ENCODE measurements at places on chromosomes 6 and 20.

DNA sequence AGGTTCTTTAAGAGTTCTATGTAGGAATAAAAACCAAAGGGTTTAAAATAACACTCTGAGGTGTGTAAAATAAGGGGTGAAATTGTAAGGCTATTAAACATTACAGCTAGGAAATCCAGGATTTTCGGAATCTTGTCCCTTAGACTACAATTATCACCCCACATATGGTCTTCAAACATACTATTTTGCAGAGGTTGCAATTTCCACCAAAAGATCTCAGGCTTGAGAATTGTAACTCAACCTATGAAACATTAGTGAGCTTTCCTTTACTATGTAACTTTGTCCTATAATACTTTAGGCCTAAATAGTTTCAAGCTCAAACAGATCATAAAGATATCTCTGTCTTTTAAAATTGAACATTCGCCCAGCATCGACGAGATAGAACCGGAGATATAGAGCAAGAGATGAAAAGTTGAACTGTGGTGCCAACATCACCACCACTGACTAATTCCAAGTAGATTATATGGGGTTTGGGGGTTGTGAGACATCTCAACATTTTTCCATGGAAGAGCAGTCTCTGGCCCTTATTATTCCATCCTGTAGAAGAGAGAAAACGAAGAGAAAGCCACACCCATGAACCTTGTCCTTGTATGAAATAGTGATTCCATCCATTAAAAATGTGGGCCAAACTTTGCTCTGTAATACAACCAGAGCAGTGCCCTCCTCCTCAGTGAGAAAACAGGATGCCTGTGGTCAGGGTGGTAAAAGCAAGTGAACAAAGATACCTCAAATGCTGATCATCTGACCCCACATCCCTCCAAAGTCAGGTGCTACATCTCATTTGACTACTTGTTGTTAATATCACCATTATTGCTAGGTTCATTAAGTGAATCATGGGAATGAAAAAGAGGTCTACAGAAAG is 284.5 kb upstream of the GJE1 start:
- DNase-seq = no peak

GRCh38 chr6:25883536-25883935 is 9.5 kb upstream of the SLC17A3 start:
- DNase-seq = no peak

DNA sequence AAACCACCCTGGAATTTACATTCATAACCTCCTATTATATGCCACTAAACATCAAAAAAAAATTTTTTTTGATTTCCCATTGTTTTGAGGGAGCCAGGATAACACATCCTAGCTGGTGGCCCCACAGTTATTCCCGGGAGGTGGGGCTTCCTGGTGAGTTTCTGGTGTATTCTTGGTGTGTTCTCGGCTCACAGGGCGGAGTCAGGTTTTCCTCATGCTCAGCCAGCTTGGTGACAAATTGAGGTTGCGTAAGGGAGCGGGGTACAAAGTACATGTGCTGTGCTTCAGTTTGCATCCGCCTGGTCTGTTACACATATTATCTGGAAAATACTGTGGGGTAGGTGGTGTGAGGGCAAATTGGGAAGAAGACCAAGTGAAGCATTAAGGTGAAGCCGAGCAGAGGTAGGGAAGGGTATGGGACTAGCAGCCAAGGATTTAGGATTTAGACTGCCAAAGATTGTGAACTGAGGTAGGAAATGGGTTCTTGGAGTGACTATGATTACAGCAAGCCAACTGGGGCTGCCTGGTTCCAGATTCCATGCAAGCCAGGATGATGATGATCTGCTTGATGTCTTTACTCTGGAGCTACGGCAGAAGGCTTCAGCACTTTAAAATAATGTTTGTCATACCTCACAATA is 46.2 kb upstream of the EEF1A1 start:
- DNase-seq = no peak

DNA sequence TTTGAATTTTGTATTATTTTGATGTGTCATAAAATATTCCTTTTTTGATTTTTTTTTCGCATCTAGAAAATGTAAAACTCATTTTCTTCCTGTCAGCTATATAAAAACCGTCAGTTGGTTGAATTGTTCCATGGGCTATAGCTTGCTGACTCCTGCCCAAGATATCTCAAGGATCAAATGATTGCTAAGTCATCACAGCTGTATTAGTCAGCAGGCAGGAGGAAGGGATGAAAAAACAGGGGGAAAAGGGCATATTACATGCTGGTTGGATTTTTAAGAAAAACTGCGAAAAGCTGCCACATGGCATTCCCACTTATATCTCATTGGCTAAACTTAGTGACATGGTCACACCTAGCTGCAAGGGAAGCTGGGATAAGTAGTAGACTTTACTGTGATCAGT is 569.9 kb downstream of the BCKDHB start:
- no peak for DNase-seq

All from GM06990 (cell line).